ENCODE measurements at places on chromosomes 5 and 9.

GRCh38 chr5:150347003-150347402, 10.5 kb upstream of the TCOF1 start:
- DNase-seq: no peak

- DNase-seq: no peak
These were observed 166.4 kb downstream of the SLF1 start for GRCh38 chr5:94784536-94785505.

DNA sequence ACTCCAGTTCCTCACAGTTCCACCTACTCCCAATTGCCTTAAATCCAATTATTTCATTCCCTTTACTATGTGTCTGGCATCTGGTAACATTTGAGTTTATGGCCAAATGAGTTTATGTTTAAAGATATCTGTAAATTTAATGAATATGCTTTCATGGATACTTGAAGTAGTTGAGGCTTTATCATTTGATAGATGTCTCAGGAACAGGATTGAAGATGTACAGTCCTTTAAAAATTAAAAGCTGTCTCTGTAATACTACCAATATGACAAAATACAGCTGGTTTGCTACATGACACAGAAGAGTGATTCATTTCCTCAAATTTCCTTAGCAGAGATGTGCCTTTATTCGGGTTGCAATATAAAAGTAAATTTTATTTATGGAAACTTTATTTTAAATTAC, 2326.0 kb upstream of the ACO1 start:
- DNase-seq: no peak

- DNase-seq: no peak
These were observed 46.0 kb downstream of the MYO10 start for GRCh38 chr5:16889972-16890519.

DNA sequence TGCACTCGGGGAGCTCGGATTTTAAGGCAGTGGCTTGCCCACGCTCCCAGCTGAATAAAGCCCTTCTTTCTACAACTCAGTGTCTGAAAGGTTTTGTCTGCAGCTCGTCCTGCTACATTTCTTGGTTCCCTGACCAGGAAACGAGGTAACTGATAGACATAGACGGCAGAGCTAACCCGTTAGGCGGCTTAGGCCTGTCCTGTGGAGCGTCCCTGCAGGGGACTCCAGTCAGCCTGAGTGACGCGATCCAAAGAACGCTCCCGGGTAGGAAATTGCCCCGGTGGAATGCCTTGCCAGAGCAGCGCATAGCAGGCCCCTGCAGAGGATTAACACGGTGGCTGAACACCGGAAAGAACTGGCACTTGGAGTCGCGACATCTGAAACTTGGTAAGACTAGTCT, 1.8 kb upstream of the SELENOP start:
- no peak for DNase-seq

DNA sequence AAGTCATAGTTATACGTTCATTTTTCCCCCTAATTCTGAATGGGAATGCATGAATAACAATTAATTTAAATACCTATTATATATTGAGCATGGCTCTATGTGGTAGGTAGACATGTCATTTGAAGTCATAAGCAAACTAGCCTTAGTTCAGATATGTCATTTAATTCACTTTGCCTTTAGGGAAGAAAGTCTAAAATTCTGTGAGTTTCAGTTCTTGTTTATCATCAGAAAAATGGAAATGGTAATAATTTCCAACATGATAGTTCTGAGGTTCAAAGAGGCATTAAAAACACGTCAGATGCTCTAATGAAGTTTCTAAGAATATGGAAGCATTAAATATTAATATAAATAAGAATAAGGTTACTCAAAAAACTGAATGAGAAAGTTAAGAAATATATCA, 13.1 kb upstream of the ANXA1 start:
- no peak for DNase-seq

DNA sequence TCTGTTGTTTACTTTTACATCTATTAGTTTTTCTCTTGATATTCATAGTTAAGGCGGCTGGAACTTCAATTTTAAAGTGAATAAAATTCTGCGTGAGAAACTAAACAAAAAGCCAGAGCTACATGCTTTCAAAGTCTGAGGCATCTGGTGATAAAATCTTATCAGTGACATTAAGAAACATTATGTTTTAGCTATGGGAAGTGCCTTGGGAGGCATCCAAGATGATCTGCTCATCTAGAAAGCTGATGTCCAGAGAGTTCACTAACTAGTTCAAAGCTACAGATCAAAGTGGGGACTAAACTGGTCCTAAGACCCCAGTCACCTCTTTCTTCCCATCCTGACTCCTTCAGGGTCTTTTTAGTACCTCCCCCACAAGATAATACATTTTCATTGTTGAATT, 37.2 kb downstream of the MRPS27 start:
- no peak for DNase-seq

GRCh38 chr5:133247881-133248624, 196.2 kb downstream of the HSPA4 start:
- DNase-seq: no peak

GRCh38 chr9:101457003-101457402, 21.4 kb upstream of the ALDOB start:
- DNase-seq: no peak

DNA sequence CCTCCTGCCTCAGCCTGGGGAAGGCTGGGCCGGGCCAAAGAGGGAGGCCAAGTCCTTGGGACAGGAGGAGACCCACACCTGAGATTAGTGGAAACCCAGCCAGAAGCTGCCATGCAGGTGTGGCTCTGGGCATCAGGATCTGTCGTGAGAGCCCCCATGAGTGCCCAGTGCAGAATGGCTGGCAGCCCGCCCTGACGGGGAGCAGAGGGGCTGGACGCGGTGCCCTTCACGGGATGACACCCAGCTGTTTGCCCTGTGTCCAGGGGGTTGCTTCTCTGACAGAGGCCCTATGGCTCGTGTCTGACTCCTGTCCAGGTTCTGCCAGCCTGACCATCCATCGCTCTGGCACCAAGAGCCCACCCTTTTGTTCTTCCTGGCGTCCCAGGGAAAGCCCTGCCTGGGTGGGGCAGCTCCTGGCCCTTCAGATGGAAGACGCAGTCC, 8.5 kb downstream of the DIPK1B start:
- no peak for DNase-seq

DNA sequence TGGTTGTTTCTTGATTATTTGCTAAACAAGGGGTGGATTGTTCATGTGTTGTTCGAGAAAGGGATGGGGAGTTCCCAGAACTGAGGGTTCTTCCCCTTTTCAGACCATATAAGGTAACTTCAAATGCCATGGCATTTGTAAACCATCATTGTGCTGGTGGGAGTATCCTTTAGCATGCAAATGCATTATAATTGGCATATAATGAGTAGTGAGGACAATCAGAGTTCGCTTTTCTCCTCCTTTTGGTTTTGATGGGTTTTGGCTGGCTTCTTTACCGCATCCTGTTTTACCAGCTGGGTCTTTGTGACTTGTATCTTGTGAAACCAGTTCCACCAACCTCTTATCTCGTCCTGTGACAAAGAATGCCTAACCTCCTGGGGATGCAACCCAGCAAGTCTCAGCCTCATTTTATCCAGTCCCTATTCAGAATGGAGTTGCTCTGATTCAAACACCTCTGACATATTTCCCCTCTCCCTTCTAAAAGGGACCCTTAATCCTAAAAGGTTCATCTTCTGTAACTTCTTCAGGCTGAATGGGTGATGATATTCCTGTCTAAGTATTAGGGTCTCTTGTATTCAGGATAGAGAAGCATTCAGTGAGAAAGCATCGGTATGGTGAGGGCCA, 8.7 kb upstream of the FBN2 start:
- no peak for DNase-seq

DNA sequence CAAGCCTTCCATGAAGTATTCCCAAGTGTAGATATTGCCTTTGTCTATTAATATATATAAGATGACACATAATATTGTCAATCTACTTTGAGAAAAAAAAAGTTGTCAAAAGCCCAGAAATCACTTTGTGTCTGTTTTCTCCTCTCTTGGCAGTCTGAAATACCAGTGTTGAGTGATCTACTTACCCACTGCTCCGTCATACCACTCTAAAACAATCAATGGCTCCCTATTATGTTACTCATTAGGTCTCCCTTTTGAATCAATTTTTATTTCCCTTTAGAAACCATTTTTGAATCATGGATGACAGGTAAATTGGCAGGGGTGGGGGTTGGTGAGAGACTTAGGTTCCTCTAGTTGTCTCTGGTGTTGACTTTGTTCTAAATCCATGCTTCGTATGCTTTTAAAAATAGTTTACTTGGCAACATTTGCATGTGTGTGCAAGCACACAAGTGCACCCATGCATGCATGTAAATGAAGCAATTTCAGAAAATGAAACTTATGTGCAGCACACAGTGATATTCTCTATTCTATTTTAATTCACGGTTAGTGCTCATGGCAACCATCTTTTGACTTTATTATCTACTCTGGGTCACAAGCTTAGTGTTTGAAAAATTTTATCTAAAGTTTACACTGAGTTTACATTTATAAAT, 378.9 kb downstream of the RAB3C start:
- DNase-seq: no peak

DNA sequence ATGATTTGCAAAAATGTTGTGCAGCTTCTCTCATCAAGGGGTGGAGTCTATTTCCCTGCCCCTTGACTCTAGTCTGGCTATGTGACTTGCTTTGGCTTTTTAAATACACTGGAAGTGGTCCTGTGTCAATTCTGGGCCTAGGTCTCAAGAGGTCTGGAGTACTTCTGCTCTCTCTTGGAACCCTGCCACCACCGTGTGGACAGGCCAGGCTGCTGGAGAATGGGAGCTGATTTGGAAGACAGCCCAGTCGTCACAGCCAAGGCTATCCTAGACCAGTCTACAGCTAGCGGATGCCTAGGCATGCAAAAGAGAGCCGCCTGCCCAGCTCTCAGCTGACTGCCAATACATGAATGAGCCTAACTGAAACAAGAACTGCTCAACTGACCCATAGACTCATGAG, 56.7 kb upstream of the CLINT1 start:
- no peak for DNase-seq

DNA sequence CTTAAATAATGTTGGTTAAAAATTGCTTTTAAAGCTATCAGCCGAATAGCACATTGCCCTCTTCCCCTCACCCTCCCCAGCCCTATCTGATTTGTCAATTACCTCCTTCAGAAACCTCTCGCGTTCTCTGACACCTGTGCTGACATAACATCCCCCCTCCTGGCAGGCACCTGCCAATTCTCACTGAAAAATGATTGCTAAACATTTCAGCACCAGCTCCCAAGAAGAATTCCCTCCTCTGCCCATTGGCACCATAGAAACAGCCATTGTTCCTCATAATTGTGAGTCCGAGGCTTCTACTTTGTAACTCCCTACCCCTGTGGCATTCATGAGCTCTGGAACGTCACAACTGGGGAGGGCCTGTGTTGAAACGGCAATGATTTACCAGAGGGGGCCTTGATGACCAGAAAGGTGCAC, 20.2 kb downstream of the CDH6 start:
- no peak for DNase-seq

DNA sequence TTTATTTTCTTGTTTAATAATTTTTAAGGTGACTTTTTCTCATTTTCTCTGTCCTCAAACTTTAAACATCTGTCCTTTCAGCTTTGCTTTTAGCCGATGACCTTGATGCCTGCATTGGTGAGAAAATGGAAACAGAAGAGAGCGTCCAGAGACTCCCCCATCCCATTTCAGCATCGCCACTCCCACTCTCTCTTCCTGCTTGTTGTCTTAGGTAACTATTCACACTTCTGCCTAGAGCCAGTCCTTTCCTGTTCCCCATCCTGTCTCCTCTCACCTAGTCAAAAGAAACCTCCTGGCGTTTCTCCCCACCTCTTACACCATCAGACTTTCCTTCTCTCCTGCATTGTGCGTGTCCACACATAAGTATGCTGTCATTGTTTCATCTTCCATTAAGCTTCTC, 124.6 kb downstream of the MAST4 start:
- DNase-seq: no peak

GRCh38 chr5:61704289-61704688, 372.2 kb downstream of the ZSWIM6 start:
- DNase-seq: no peak

GRCh38 chr9:136956604-136957003, 4.5 kb downstream of the LCN12 start:
- no peak for DNase-seq

GRCh38 chr9:131253891-131254491, 22.3 kb downstream of the FAM78A start:
- DNase-seq: no peak

- DNase-seq: no peak
These were observed 41.5 kb upstream of the GDNF start for GRCh38 chr5:37881359-37881758.

DNA sequence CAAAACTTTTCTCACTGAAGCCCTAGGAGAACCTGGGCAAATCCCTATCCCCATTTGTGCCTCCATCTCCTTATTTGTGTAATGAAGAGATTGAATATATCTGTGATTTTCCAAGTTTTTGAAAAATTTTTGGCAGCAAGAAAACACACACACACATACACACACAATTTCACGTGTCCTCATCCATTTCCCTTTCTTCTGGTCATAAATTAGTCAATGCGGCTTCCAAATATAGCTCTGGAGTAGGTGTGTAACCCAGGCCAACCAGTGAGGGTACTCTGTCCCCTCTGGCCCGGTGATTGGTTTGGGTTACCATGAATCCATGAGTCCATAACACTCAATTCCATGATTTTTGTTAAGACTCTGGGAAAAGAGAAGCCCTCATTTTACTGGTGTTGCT, 12.7 kb downstream of the CSF1R start:
- DNase-seq: no peak

DNA sequence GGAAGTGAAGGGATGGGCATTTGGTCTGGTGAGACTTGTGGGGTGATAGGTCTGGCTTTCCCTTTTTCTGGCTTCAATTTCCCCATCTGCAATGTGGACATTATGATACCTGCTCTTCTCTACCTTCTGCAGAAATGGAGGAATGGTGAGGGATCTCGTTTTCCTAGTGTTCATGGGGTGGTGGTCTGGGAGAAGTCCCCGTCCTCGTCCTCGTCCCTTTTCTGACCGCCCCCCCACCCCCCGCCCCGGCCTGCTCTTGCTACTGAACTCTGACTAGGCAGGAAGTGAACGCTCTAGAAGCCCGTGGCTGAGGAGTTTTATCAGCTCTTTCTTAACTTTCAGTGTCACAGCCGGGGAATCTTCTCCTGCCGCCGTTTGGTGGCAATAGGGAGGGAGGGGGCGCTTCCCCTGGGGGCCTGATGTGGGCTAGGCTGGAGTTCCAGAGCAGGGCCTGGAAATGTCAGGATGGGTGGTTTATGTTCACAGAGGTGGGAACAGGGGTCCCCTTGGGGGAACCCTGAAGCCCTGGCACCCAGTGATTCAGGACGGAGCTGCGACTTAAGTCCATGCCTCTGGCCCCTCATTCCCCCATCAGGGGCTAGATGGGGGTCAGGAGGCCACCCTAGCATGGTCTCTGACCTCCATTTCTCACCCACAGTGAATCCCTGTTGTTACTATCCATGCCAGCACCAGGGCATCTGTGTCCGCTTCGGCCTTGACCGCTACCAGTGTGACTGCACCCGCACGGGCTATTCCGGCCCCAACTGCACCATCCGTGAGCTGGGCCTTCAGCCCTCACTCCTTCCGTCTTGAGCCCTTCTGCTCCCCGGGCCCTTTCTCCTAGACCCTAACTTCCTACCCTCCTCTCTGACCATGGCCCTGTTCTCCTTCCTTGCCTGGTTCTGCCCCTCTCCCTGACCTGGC, 6.7 kb downstream of the PTGS1 start:
- no peak for DNase-seq
